ENCODE measurements at places on chromosomes 2 and 18.

GRCh38 chr2:692767-693166, 15.6 kb upstream of the TMEM18 start:
- no peak for DNase-seq

GRCh38 chr2:124039032-124039431, 13.9 kb downstream of the CNTNAP5 start:
- DNase-seq, result no peak

DNA sequence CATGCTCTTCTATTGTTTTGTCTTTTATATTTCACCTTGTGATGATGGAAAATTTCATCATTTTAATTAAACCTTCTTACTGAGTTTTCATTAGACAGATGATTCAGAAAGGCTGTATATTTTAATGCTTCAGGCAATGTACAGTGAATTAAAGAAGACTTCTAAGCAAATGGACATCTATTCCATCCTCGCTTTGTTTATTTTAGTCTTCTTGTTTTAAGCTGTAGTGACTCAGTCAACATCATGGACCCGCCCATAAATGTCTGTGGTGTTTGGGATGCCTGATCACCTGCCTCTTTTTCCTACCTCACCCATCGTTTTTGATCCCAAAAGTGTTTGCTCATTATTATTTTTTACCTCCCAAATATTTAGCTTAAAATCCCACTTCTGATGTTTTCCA, 43.1 kb downstream of the KYNU start:
- no peak for DNase-seq

GRCh38 chr2:19652811-19653210, 249.0 kb downstream of the TTC32 start:
- no peak for DNase-seq

DNA sequence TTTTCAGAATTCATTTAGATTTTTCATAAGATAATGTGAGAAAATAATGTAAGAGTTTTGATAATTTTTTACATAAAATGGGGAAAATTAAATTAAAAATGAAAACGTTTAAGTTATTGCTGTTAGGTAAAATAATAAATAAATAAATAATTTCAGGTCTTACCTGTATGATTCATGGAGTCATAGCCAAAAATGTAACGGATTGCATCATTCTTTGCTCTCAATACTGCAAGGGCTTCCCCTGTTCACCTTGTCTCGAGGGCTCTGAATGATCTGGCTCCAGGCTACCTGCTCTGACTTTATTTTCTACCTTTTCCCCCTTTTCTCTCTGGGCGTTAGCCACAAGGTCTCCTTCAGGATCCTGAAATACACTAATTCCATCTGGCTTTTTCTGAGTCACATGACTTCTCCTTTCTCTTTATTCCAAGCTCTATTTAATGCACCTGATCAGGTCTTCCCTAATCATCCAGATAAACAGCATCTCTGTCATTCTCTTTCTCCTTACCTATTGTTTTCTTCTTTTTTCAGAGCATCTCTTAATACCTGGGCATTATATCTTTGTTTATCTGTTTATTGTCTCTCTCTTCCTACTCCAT, 30.0 kb upstream of the CFAP36 start:
- no peak for DNase-seq

Data from NCI-H187 (cell line).